Activated T-helper 2 cell treated with anti-CD3 and anti-CD28 coated beads, Interferon-gamma antibody, Interleukin-2, Interleukin-4, amounts not matched to agents 10 μg/mL and 5 μg/mL and 100 μg/mL, durations not matched to agents 14 hours and 24 hours and 36 hours (primary cell): ENCODE measurements at places on chromosomes 13 and 19.

- no peaks in the 10 kb centered on the region for H3K4me1 ChIP-seq
- H3K36me3 ChIP-seq = no peaks in the 10 kb centered on the region
- DNase-seq = no peak
- no peak overlapping the region for H3K4me3 ChIP-seq
- no peaks in the 10 kb centered on the region for H3K27me3 ChIP-seq
Measured at GRCh38 chr13:73040968-73041596, 17.7 kb upstream of the KLF5 start.

DNA sequence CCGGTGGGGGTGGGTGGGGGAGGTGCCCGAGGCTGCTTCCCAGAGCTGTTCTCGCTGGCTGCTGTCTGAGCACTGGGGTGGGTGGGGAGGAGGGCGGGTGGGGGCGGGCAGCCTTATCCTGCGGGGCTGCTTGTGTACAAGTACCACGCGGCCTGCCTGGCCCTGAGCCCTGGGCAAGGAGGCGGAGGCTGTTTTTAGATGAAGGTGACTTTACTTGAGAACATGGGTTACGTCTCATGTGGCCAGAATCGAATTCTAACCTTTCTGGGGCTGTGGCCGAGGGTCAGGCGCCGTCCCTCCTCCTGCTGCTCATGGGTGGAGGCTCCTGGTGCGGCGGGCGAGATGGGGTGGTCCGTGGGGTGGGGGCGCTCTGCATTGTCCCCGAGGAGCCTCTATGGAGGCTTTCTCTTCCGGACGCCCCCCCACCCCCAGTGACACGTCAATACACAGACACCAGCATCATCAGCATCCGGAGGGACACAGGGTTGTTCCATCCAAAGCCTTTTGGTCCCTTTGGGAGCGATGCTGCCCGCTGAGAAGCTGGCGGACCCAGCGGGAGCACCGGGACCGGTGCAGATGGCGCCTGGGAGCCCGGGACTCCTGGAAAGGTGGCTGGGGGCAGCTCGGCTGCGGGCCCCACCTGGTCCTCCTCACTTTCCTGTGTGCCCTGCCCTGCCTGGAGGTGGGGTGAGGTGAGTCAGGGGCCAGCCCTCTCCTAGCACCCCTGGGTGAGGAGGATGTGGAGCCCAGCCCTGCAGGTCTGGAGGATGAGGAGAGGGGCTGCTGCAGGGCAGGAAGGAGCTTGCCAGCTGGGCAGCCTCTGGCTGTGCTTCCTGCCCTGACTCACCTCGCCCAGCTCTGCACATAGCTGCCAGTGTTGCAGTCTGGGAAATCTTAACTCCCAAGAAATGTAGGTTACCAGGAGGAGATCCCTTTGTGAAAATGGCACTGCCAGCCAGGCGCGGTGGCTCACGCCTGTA is 3.4 kb downstream of the BSG start:
- no peak overlapping the region for H3K27ac ChIP-seq
- peaks cover 23% of the 10 kb centered on the region for H3K4me1 ChIP-seq
- H3K36me3 ChIP-seq = peaks cover 14% of the 10 kb centered on the region
- no peaks in the 10 kb centered on the region for H3K27me3 ChIP-seq
- no peak overlapping the region for H3K4me3 ChIP-seq
- DNase-seq = no peak

GRCh38 chr19:39052243-39052746 is 19.9 kb upstream of the FBXO27 start:
- no peak overlapping the region for H3K4me3 ChIP-seq
- H3K27ac ChIP-seq = no peak overlapping the region
- H3K4me1 ChIP-seq = no peaks in the 10 kb centered on the region
- DNase-seq = peak; percentile 53
- peaks cover 1% of the 10 kb centered on the region for H3K27me3 ChIP-seq

DNA sequence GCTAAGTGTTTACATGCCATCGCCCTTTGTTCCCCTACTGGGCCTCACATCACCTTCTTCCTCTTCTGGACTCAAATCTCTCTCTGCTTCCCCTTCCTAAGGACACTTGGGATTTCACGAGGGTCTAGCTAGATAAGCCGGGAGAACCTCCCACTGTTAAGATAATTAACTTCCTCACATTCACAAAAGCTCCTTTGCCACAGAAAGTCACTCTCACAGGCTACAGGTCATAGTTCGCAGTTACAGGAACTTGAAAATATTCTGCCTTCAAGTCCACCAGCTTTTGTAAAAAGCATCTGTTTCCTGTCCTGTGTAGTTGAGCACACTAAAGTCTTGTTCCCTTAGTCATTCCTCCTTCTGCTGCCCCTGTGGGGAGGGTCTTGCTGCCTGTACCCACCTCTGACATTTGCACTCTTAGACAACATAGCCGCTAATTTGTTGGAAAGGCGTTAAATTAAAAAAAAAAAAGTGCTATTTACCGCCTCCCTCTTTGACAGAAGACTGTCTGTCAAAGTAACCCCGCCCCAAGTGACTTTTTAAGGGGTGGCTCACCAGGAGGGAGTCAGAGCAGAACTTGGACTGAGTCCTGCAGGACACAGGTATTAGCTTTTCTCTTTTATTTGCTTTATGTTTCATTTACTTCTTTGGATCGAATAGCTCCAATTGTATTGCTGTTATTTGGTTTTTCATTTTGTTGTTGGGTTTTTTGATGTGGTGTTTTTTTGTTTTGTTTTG is 26.8 kb upstream of the CEACAM21 start:
- H3K36me3 ChIP-seq = peaks cover 38% of the 10 kb centered on the region
- H3K4me1 ChIP-seq = peaks cover 68% of the 10 kb centered on the region

DNA sequence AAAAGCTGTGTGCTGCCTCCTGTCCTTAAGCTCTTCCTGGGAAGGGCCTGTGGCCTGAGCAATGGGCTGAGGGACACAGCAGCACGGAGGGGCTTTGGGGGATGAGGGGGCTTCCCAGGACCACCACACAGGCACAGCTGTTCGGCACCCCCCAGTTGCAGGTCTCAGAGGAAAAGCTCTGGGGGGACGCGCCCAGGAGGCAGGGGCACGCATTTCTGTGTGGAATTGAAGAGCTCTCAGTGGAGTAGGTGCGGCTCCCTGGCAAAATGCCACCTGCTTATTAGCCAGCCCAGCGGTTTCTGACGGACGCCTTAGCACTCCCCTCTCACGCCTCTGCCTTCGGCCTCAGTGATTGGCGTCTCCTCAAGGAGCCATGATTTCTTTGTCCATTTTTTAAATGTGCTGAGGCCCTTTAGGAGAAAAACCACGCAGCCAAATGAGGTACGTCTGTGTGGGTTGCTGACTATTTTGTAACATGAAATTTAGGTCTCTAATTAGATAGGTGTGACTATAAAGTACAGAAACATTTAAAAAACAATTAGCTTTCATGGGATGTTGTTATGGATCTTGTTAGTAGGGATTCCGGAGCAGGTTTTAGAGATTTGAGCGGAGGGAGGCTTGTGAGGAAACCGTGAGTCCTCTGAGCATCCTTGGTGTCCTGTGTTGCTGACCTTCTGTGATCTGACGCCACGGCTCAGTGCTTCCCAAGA is 4.0 kb downstream of the MCF2L start:
- no peak overlapping the region for H3K4me3 ChIP-seq
- H3K27me3 ChIP-seq = peaks cover 28% of the 10 kb centered on the region
- H3K36me3 ChIP-seq = no peaks in the 10 kb centered on the region
- no peak overlapping the region for H3K27ac ChIP-seq

DNA sequence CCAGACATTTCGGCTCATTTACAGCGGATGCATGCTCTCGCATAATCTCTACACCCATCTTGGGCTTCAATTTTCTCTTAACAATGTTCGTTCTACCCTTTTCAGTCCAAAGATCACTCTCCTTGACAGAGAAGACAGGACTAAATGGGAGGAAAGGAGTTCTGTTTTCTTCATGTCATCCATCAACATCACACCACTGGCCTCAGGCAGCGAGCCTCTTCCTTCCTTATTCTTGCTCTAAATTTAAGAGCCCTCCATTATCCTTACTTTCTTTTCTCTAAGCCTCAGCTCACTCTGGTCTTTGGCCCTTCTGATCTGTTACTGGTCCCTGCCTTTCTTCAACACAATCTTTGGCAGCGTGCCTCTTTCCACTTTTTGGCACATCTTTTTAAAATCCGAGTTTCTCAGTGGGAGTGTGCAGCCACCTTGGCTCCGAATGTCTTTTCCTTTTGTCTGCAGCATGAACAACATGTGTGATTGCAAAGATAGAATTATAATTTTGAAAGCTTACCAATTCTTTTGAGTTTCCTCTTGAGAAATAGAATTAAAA is 98.7 kb downstream of the FAM216B start:
- no peak overlapping the region for H3K4me3 ChIP-seq
- peaks cover 21% of the 10 kb centered on the region for H3K4me1 ChIP-seq
- peaks cover 4% of the 10 kb centered on the region for H3K36me3 ChIP-seq
- DNase-seq = no peak
- no peak overlapping the region for H3K27ac ChIP-seq

DNA sequence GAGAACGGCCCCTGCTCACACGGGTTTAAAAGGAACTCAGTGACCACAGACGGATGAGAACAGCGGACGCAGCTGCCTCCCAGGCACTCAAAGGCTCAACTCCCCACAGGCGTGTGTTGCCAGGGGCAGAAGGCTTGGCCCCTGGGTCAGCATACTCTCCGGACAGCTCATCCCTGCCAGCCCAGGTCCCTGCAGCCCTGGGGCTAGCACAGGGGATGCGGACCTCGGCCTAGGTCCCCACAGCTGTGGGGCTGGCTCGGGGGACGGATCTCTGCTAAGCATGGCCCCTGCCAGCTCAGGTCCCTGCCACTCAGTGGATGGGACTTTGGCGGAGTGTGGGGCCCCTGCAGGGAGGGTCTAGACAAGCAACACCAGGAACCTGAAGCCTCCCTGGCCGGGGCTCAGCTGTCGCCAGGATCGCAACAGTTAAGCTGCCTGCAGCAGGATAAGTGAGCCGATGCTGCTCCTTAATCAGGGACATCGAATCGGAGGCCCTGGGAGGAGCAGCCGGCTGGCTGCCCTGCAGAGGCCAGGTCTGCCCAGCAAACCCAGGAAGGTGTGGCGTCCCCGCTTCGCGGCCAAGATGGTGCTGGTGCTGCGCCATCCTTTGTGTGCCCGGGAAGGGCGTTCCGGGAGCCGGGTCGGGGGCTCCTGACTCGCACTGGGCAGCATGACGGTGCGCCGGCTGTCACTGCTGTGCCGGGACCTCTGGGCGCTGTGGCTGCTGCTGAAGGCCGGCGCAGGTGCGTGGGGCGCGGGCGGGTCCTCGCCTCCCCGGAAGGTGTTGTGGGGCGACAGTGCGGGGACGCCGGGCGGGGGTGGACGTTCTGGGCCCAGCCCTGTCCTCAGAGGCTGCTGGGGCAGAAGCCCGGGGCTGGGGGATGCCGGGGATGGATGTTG is 32.5 kb downstream of the MCF2L start:
- H3K4me1 ChIP-seq = no peaks in the 10 kb centered on the region
- H3K4me3 ChIP-seq = no peak overlapping the region
- DNase-seq = no peak
- H3K27ac ChIP-seq = no peak overlapping the region
- no peaks in the 10 kb centered on the region for H3K36me3 ChIP-seq

- H3K36me3 ChIP-seq = no peaks in the 10 kb centered on the region
- H3K4me1 ChIP-seq = no peaks in the 10 kb centered on the region
- no peak for DNase-seq
- H3K27me3 ChIP-seq = peaks cover 17% of the 10 kb centered on the region
Measured at GRCh38 chr13:77502104-77502720, 33.3 kb upstream of the SCEL start.

- H3K27me3 ChIP-seq = peaks cover 8% of the 10 kb centered on the region
- H3K4me3 ChIP-seq = no peak overlapping the region
- no peaks in the 10 kb centered on the region for H3K4me1 ChIP-seq
- DNase-seq = no peak
Measured at GRCh38 chr13:98129059-98129746, 13.7 kb upstream of the FARP1 start.

DNA sequence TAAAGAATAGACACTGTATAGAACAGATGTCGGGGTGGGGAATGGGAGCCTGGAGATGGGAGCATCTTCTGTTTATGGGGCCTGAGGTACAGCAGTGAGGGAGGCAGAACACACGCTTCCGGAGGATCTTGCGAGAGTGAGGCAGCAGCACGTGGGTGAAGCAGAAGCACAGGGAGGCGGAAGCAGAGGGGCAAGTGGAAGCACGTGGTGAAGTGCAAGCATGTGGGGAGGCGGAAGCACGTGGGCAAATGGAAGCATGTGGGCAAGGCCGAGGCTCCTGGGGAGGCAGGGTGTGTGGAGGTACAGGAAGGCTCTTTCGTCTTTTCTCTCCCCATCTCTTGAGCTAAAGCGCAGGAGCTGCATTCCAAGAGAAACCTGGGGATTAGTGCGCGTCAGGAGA is 198.4 kb downstream of the ATP8A2 start:
- H3K36me3 ChIP-seq = no peaks in the 10 kb centered on the region
- H3K27ac ChIP-seq = no peak overlapping the region
- no peak for DNase-seq
- H3K4me3 ChIP-seq = no peak overlapping the region
- peaks cover 23% of the 10 kb centered on the region for H3K27me3 ChIP-seq

- peaks cover 8% of the 10 kb centered on the region for H3K4me1 ChIP-seq
- H3K36me3 ChIP-seq = peaks cover 24% of the 10 kb centered on the region
Measured at GRCh38 chr19:45901432-45901911, 941 bp downstream of the MYPOP start.

- peaks cover 2% of the 10 kb centered on the region for H3K27me3 ChIP-seq
- H3K4me1 ChIP-seq = no peaks in the 10 kb centered on the region
- H3K27ac ChIP-seq = no peak overlapping the region
- no peak overlapping the region for H3K4me3 ChIP-seq
- no peaks in the 10 kb centered on the region for H3K36me3 ChIP-seq
Measured at GRCh38 chr19:28880735-28881401, 332.1 kb downstream of the UQCRFS1 start.

- H3K27ac ChIP-seq = peak overlapping the region; percentile 73
- H3K4me1 ChIP-seq = peaks cover 38% of the 10 kb centered on the region
- H3K27me3 ChIP-seq = peaks cover 51% of the 10 kb centered on the region
- DNase-seq = no peak
- peaks cover 19% of the 10 kb centered on the region for H3K36me3 ChIP-seq
- H3K4me3 ChIP-seq = peak overlapping the region; percentile 78
Measured at GRCh38 chr13:48232420-48233045, 473 bp upstream of the ITM2B start.

GRCh38 chr19:19056636-19057275 is 7.0 kb upstream of the SLC25A42 start:
- peaks cover 40% of the 10 kb centered on the region for H3K36me3 ChIP-seq
- no peaks in the 10 kb centered on the region for H3K4me1 ChIP-seq
- DNase-seq = no peak
- H3K27ac ChIP-seq = no peak overlapping the region
- H3K27me3 ChIP-seq = no peaks in the 10 kb centered on the region
